ENCODE measurements at places on chromosomes 13 and 19.
A peak's percentile ranks its signal among the peaks of the same experiment; 100 is the strongest.

- peak; percentile 42 for DNase-seq
Measured at GRCh38 chr19:43820098-43820883, 6.8 kb upstream of the ZNF283 start.

DNA sequence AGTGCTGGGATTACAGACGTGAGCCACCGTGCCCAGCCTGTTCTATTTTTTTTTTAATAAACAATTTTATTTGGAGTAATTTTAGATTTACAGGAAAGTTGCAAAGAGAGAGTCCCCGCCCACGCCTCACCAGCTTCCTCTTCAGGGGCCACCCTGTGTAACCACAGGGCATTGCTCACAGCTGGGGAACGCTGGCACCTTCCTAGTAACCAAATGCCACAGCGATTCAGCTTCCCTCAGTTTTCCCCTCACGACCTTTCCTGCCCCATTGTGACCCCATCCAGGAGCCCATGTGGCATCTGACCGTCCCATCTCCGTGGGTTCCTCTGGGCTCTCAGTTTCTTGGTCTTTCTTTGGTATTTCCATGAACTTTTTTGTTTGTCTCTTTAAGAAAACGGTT, 83.9 kb downstream of the GNG7 start:
- no peak for DNase-seq

DNA sequence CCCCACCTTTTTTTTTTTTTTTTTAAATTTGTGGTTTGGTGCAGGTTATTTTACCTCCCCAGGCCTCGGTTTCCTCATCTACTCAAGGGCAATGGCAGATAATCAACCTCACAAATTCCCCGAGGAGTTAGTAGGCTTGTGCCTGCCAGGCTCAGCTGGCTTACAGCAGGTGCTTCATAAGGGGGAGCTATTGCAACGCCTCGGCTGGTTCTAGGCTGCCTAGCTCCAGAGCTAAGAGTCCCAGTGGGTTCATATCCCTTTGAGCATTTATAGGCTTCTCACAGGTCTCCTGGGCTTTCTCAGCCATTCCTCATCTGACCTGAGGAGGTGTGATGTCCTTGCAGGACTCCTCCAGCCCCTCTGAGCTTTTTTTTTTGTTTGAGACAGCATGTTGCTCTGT, 10.6 kb downstream of the BCKDHA start:
- no peak for DNase-seq

GRCh38 chr13:24625331-24625731, 54.9 kb upstream of the ATP12A start:
- DNase-seq: no peak

- DNase-seq: peak; percentile 61
Measured at GRCh38 chr13:106619688-106620555, 52.0 kb upstream of the ARGLU1 start.

- DNase-seq: no peak
Measured at GRCh38 chr13:59475911-59476310, 687.8 kb downstream of the DIAPH3 start.

DNA sequence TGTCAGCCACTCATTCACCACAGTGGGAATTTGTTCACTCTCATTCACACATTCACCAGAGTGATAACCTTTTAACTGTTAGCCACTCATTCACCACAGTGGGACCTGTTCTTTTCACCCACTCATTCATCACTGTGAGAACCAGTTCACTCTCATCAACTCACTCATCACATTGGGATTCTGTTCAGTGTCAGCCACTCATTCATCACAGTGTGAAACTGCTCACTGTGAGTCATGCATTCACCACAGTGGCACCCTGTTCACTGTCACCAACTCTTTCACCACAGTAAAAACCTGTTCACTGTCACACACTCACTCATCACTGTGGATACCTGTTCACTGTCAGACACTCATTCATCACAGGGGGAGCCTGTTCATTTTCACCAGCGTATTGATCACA, 43.5 kb upstream of the ZNF85 start:
- DNase-seq: no peak

DNA sequence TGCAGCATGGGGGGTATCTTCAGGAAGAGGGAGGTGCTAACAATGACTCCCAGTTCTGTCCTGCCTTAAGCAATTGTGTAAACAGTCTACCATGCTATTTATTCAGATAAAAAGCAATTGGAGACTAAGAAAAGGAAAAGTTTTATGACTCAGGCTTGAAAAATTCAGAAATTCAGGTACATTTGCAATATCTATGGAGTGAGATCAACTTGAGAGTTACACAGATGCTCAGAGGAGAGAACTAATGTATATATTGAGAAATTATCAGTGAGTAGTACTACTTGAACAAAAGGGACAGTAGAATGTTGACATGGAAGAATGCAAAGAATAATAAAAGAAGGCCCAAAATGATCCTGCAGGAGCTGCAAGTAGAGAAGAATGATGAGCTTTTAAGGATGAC, 277.6 kb upstream of the DACH1 start:
- no peak for DNase-seq

DNA sequence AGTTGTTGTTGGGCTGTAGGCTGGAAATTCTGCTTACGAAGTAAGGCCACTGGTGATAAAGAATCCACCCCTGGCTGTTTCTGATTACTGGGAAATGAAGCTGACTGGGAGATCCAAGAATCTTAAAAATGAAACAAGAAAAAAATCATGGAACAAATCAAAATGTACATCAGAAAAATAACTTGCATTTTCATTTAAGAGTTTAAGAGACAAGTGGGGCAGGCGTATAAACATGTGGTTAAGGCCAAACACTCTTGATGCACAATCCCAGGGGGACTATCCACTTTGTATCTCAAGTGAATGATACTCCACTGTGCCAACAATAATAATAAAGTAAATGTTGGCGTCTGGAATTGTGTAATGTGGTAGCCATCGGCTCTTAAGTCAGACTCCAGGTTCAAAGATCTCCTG, 24.6 kb downstream of the ZMYM5 start:
- no peak for DNase-seq

DNA sequence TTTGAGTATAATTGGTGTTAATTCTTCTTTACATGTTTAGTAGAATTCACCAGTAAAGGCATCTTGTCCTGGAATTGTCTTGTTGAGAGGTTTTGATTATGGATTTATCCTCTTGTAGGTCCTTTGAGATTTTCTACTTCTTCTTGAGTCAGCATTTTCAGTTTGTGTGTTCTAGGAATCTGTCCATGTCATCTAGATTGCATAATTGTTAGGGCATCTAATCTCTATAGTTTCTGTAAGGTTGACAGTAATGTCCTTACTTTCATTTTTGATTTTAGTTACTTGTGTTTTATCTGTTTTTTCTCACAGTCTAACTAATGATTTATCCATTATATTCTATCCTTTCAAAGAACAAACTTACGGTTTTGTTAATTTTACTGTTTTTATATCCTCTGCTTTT, 492.0 kb downstream of the FGF9 start:
- no peak for DNase-seq

GRCh38 chr13:112324116-112324515, 52.0 kb upstream of the SPACA7 start:
- no peak for DNase-seq

DNA sequence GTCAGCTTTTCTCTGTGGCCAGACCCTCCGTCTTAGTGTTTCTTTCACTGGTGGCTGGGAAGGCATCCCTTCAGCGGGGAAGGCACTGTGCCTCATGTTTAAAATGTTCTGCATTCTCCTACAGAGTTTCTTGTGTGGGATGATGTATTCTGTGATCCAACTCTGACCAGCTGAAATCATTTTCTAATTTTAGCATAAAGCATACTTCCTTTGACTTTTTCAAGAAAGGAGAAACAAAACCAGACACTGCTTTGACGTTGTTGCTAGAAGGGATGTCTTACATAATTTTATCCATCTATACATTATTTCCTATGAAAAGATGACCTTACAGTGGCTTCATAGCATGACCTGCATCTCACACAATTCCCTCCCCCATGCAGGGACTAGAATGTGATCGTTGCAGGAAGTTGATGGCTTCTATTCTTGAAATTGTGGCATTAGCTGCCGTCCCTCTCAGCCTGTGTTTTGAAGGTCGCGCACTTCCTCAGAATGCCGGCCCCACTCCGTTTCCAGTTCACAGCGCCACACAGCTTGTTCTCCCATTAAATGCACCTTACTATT, 38.6 kb upstream of the TEX29 start:
- DNase-seq: no peak

DNA sequence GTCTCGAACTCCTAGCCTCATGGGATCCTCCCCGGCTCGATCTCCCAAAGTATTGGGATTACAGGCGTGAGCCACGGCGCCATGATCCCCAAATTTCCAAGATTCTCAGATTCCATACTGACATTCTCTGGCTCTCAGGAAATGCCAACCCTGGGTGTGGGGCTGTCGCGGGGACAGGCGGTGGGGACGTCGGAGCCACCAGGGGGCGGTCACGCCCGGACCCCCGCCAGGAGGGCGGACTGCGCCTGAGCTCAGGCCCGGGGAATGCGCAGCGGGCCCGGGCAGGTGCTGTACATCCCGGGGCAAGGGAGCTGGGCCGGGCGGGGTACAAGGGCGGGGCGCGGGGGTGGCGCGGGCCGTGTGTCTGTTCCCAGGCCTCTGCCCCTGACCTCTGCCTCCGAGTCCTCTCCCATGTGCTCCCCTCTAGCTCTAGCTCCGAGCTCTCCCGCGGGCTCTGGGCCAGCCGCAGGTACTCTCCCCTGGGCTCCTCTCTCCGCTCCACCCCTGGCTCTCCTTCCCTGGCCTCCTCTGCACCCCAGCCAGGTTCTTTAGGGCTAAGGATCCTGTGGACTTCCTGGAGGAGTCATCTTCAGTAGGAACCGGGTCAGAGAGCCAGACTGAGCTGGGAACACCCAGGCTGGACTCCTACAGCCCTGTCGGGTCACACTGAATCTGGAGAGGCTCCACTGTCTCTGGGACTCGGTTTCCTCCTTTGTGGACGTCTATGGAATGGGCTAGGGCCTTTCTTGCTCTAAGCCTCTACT, 2.4 kb downstream of the PPP1R13L start:
- DNase-seq: no peak

- DNase-seq: no peak
Measured at GRCh38 chr13:109817591-109818535, 31.5 kb upstream of the IRS2 start.

GRCh38 chr13:42834946-42835345, 53.6 kb downstream of the FAM216B start:
- DNase-seq: no peak

DNA sequence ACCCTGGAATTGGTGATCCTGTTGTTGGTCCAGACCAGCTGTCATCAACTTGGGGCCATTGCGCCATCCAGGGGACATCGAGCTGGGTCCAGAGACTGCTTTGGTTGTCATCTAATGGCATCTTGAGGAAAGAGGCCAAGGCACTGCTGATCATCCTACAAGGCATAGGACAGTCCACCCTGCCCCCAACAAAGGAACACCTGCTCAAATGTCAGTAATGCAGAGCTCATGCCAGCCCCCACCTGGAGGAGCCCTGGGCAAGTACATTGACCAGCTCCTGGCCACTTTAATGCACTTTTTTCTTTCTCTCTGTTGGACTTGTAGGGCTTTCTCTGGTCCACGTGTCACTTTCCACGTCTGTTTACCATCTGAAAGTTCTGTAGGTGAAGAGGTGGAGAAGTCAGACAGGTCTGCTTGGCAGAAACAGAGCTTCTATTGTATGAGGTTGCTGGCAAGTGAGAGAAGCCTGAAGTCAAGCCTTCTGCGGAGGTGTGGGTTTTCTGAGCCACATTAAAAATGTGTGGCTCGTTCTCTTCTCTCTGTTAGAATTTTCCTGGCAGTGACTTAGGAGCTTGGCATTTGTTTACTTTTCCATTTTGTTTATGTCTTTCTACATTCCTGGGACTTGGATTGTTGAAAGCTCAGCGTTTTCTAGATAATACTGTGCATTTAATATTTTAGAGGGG, 124.0 kb upstream of the RNF113B start:
- DNase-seq: no peak

DNA sequence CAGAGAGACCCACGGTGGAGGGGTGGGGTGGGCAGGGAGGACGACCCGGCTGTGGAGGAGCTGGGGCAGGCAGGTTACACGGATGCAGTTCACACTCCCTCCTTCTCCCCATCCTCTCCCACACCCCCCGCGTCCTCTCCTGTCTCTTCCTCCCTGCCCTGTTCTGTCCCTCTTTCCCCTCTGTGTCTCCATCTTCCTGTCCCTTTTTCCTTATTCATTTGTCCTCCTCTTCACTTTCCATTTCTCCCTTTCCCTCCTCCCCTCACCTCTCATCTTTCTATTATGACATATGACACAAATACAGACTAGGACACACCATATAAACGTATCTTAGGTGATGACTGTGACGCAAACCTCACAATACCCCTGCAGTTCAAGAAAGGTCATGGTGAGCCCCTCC, 96.6 kb downstream of the SCGB2B2 start:
- no peak for DNase-seq

DNA sequence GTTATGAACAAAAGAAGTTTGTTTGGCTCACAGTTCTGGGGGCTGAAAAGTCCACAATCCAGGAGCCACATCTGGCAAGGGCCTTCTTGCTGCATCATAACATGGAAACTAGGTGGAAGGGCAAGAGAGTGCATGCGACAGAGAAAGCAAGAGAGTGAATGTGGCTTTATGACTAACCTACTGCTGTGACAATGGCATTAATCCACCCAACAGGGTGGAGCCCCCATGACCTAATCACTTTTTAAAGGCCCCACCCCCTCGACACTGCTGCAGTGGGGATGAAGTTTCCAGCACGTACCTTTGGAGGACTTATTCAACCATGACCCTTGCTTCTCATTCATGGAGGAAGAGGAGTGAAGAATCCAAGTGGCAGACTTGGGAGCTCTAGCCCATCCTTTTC, 30.0 kb upstream of the RFXAP start:
- DNase-seq: no peak

GRCh38 chr13:50326811-50327210, 311.6 kb downstream of the KCNRG start:
- no peak for DNase-seq

DNA sequence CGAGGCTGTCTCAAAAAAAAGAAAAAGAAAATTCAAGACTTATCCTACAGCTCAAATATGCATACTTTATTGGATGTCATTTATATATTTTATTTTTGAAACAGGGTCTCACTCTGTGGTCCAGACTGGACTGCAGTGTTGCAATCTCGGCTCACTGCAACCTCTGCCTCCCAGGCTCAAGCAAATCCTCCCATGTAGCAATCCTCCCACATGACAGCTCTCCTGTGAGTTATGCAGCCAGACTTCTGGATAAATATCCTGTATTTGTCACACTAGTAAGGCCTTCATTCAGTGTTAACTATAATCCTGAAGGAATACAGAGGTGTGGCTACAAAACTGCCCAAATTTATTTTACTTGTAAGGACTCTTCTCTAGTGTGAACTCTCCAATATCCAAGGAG, 7.2 kb downstream of the ZNF552 start:
- DNase-seq: no peak

DNA sequence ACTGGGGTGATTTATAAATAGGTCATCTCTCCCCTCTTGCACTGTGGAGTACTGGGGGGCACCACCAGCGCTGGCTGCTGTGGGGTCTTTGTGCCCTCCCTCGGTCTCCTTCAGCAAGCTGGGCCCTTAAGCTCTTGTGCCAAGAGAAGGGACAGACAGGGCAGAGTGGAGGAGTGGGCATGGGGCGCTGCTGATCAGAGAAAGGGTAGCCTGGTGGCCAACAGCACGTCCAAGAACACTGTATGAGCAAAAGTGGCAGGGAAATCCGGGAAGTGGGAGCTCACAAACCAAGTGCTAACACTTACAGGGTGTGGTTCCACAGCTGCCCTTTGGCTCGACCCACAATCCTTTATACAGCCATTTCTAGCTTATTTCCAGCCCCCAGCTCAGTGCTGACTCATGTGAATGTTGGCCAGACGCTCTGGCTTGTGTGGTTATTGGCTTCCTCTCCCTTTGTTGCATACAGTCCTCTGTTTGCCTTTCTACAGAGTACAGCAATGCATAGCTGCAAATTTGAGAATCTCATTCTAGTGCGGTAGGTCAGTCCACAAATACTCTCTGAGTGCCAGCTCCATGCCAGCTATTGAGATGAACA, 298.8 kb downstream of the SHISA2 start:
- no peak for DNase-seq

- peak; percentile 45 for DNase-seq
Measured at GRCh38 chr19:43651758-43652545, 12.3 kb upstream of the CADM4 start.

Measured in brain (organoid and tissue), 16 donors.